ENCODE measurements at places on chromosomes 3 and 15. TPM values are rescaled to one million over a fixed set of nuclear protein-coding genes. Genes with fewer than 3 reads are reported as not detected.

DNA sequence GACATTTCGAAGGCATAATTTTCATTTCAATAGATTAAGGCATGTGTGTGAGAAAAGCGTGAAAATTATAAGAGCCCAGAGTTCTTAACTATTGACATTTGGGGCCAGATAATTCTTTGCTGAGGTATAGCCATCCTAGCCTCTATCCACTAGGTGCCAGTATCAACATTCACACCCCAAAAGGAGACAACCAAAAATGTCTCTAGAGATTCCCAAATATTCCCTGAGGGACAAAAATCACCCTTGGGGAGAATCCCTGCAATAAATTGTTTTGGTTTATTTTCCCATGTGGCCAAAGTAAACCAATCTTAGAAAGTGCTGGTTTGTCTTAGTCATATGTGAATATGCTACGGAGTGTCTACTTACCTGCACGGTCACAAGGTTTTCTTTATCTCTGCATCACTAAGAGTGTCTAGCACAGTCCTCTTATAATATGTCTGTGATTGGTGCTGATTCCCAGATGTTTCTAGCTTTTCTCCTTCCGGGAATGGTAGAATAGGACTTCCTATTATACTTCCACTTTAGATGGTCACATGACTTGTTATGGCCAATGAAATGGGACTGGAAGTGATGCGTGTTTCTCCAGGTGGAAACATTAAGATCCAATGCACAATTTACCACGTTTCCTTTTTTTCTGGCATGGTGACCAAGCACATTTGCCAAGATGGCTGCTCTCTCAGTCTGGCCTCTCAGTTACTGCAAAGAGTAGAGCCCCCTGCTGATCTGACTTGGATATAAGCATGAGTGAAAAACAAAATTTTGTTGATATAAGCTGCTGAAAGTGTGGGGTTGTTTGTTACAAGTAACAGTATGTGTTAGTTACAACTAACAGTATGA is 8.0 kb upstream of the KBTBD8 start:
- peak; percentile 24 for DNase-seq

Gene P2RY1
- total RNA-seq = 0.02 TPM

GRCh38 chr15:89184357-89184756 is 37.0 kb downstream of the RLBP1 start:
- DNase-seq = no peak

Gene CISH
- total RNA-seq = 0.81 TPM

DNA sequence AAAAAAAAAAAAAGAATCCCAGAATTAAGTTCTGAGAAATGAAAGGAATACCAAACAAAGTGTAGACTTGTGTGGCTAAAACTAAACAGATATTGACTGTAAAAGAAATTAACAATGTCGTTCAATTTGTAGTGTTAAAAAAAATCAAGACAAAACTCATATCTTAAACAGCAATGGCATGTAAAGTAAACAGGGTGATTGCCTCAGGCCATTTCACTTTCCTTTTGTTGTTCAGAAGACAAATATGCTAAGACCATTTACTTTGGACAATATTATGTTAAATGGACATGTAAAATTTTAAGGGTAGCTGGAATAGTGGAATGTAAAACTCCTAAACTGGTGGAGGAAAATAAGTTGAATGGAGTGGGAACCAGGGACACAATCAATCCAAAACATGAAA is 139.1 kb downstream of the RTP4 start:
- peak; percentile 51 for DNase-seq

DNA sequence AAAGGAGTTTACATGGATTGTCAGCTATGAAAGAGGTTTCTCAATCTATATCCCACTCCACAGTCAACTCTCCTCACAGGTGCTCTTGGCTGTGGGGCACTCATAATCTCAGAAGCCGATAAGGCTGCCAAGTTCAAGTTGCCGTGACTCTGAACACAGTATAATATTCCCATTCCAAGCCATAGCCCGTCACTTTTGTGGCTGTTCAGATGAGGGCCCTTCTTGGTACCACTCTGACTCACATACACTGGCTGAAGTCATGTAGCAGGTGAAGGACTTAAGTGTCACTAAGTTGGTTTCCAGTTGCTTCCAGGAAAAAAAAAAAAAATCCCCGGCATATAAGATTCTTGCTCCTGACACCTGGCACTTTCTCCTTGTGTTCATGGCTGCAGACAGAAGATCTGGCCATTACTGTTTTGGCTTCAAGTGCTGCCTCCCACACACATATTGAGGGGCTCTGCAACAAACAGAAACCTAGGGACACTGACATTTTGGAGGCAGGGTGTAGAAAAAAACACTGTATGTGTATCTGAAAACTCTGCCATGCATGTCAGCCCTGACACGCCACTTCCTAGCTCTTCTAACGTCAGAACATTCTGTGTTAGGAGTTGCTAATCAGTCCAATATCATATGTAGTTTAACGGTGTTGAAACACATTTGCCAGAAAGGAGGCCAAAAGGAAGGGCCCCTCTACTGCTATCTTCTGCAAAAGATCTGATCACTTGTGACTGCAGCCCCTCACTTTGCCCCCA is 170.2 kb upstream of the ICE2 start:
- DNase-seq = no peak

Gene PLOD2
- total RNA-seq = 240 TPM

DNA sequence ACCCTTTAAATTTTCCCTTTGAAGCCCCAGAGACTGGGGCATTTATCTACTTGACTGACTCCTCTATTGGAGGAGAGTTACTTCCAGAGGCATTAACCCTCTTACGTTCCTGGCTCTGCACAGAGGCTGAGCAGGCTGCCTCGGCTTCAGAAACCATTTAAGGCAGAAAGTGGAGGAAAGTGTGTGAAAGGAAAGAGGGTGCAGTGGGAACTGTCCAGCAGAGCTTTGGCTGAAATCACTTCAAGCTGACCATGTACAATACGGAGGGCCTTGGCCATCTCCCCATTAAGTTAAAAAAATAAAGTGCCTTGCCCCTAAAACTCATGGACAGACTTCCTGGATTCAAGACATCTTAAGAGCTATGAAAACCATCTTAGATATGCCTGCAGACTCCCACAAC is 238.7 kb downstream of the SV2B start:
- peak; percentile 21 for DNase-seq

All from M059J (cell line).